CD4-positive, alpha-beta T cell treated with Interleukin-6 at 100 ng/mL for 8 hours (primary cell): ENCODE measurements at places on chromosomes 3 and 15.
A peak's percentile ranks its signal among the peaks of the same experiment; 100 is the strongest.

- DNase-seq, result no peak
Measured at GRCh38 chr3:159938714-159939113, 49.9 kb upstream of the IL12A start.

DNA sequence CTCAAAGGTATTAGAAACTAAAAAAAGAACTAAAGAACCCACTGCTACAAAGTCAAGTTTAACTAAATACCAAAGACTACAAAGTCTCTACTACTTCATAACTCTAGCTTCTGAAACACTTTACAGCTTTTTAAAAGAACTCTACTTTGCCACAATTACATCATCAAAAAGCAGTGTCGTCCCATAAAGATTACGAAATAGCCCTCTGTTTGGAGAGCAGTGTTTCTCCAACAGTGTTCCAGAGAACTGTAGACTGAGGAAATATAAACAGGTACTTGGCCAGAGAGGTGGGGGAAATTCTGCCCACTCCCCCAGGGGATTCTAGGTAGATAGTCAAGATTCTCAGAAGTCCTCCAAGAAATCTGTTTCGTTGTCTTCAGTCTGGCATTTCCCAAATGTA lies 225.6 kb downstream of the PDZRN3 start:
- no peak for DNase-seq

GRCh38 chr3:183265834-183266417 lies 12.9 kb downstream of the B3GNT5 start:
- DNase-seq, result no peak

GRCh38 chr15:31824024-31824423 lies 206.3 kb upstream of the CHRNA7 start:
- DNase-seq, result no peak

DNA sequence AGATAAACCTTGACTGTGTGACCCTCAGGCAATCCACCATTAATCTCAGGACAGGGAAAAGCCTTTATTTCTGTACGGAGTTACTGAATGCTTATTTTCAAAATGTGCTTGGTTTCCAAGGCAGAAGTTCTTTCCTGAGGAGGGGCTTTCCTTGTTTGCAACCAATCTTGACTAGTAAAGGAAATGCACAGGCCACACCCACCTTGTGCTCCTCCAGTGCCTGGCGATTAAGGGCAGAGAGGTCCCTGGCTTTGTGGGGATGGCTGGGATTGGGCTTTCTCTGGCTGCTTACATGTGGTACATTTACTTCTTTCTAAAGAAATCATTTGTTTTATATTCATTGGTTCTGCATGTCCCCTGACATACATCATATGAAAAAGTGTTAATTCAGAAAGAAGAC lies 47.8 kb downstream of the ZNF621 start:
- no peak for DNase-seq

- no peak for DNase-seq
Measured at GRCh38 chr3:197302033-197302432, 3.6 kb upstream of the DLG1 start.

DNA sequence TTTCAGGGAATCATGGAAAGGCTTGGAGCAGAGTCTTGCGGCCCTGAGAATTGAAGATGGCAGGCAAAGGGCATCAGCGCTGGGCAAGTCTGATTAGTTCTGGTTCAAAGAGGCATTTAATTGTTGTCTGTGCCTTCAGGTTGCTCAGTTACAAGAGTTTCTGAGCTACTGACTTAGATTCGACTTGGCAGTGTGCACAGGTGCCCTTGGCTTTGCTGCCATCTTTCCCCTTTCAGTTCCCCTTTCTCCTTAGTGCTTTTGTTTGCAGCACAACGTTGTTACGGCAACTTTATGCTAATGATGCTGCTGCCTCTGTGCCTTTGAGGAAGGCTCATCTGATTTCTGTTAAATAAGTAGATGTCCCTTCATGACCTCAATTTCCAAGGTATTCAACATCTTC lies 12.5 kb downstream of the P2RY14 start:
- DNase-seq, result no peak

DNA sequence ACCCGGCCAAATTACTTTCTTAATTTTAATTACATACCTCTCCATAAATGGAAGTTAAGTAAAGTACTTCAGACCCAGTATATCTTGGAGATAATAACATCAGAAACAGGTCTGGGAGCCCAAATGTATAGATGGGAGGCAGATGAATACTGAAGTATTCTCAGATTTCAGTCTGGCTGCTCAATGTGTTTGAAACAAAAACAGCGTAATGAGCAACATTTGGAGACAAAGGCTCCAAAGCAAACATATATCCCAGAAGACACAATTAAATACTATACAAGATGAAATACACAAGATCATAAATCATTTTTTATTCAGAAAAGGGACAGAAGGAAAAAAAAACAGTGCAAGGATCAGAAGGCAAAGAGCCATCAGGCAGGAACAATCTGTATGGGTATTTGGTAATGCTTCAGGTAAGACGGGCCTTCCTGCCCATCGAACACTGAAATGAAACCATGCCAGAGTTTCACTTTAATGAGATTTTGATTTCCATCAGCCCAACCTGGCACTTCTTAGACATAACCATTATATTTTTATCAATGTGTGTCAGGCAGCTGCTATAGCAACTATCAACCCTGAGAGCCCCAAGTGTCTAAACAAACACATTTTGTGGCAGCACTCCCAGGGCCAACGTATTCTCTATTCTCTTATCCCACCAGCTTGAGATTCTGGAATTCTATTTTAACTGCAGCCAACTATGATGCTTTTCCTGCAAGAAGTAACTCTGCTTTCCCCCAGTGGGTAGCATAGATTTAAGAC lies 210.8 kb downstream of the STT3B start:
- DNase-seq, result no peak

DNA sequence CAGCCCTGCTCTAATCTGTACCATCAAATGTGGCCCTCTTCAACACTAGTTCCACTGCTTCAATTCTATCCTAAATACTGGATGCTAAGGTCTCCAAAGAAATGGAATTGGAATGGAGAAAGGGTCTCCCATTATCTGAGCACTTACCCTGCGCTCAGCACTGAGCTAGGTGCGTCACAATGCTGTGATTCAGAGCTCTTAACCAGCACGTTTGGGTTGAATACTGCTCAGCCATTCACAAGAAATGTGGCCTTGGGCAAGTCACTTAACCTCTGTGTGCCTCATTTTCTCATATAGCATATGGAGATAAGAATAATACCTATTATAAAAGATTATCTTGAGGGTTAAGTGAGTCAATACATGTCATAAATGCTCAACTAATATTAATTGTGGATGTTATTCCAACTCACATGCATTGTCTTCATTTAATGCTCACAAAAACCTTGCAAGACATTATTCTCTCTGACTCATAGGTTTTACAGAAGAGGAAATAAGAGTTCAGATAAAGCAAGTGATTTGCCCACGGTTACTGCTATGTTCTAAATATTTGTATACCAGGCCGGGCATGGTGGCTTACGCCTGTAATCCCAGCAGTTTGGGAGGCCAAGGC lies 27.4 kb upstream of the SRGAP3 start:
- DNase-seq, result no peak

DNA sequence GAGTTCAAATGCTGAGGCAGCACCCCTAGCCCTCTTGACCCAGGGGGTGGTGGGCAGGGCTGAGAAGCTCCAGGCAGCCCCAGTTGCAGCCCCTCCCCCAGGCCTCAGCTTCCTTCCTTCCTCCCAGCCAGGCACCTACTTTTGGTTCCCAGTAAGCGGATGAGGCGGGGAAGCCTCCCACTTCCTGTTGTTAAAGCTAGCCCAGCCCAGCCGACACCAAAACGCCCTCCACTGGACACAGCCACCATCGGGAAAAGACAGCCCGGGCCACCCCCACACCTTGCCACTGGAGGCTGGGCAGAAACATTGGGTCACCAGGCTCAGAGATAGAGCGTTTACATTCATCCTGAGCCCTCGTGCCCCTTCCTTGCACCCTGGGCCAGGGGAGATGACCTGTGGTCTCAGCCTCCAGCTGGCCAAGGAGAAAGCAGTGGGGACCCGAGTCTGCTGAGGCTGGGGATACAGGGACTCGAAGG lies 3.5 kb downstream of the DUSP7 start:
- DNase-seq, result peak; percentile 59

- no peak for DNase-seq
Measured at GRCh38 chr15:43102187-43102586, 3.7 kb downstream of the UBR1 start.

- no peak for DNase-seq
Measured at GRCh38 chr3:128077665-128078064, 25.4 kb downstream of the SEC61A1 start.

GRCh38 chr3:194206320-194206719 lies 70.4 kb downstream of the HES1 start:
- DNase-seq, result no peak

GRCh38 chr15:78149805-78150751 lies 916 bp downstream of the IDH3A start:
- no peak for DNase-seq

DNA sequence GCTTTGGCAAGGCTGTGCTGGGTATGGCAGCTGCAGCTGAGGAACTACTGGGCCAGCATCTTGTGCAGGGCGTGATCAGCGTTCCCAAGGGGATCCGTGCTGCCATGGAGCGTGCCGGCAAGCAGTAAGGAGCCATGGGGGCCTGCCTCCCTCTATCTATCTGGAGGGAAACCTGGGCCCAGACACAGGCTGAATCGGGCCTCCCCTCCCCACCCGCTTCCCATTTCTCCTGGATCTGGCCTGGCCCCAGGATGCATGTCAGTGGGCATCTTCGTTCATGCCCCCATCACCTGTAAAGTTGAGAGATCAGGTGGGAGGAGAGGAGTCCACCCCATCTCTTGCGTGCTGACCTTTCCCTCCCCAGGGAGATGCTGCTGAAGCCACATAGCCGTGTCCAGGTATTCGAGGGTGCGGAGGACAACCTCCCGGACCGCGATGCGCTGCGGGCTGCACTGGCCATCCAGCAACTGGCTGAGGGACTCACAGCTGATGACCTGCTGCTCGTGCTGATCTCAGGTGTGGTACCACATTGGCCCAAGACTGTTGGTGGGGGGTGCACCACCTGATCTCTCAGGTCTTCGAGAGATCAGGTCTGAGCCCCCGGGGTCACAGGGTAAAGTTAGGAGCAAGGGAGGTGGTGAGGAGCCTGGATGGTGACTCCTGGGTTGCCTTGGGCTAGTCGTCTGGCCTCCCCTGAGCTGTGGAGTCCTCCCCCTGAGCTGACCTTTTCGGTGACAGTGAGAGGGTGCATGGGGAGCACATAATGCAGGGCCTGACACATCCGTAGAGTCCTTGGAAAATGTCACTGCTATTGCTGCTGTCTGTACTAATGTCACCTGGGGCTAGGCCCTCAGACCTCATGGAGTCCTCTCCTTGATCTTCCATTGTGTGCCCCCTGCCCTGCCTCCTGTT lies 3.2 kb downstream of the GLYCTK start:
- DNase-seq, result no peak

DNA sequence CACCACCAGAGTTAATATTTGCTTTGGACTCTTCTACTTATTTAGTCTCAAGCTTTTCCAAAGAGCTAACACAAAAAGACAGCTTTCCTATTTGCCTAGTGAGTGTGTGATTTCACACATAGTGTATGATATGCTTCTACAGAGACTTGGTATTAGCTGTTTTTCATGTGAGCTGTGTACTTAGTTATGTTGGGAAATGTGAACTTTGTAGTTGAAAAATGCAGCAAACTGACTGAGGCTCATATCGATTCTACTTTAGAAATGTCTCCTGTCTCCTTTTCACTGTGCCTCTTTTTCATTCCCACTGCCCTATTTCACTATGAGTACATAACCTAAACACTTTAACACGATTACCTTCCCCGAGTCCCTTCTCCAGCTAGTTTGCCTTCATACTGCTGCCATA lies 136.5 kb downstream of the ALCAM start:
- DNase-seq, result no peak

- DNase-seq, result no peak
Measured at GRCh38 chr3:138418601-138419206, 15.7 kb upstream of the ESYT3 start.

DNA sequence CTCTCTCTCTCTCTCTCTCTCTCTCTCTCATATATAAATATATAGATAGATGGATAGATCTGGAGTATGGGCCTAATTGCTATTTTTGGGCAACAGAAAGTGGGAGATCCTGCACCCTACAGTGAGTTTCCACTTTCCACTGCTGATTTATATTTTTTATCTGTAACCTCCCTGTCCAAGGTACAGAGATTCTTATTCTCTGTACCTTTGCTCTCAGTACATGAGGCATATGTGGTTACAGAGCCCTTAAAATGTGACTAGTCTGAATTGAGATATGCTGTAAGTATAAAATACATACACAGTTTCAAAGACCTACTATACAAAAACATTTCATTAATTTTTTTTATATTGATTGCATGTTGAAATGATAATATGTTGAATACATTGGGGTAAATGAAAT lies 51.1 kb upstream of the FOXP1 start:
- DNase-seq, result no peak

- no peak for DNase-seq
Measured at GRCh38 chr3:117922039-117922438, 1112.6 kb downstream of the IGSF11 start.

GRCh38 chr15:65323071-65323511 lies 18.6 kb downstream of the RNU5B-1 start:
- no peak for DNase-seq

GRCh38 chr3:196414469-196414868 lies 17.8 kb downstream of the UBXN7 start:
- DNase-seq, result no peak

DNA sequence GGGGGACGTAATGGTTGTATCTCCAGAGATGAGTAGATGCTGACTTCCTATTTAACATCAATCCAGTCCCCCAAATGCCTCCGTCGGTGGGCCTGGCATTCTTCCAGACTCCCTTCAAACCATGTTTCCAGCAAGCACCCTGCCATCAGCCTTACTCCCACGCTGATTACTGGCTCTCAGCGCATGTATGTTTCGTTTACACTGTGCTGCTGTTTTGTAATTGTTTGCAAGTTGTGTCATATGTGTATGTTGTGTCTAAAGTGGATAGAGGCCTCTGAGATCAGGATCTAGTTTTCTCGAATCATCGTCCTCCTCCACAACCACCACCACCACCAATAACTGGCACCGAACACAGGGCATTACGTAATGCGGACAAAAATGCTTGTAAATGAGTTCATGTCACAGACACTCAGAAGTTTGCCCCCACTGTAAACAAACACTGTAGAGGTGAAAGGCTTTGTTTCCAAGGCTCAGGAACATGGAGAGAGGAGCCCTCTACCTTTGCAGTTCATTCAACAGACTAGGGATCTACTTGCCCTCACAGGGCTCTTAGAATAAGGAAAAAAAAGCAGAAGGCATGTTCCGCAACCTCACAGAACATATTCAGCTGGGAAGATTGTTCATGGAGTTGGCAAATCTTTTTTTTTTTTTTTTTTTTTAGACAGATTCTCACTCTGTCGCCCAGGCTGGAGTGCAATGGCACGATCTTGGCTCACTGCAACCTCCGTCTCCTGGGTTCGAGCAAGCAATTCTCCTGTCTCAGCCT lies 46.1 kb upstream of the SEMA4B start:
- no peak for DNase-seq

GRCh38 chr3:175445741-175446140 lies 586.6 kb downstream of the NAALADL2 start:
- DNase-seq, result no peak

- no peak for DNase-seq
Measured at GRCh38 chr3:128188956-128189355, 35.7 kb downstream of the EEFSEC start.

- no peak for DNase-seq
Measured at GRCh38 chr3:136899622-136900158, 37.7 kb downstream of the NCK1 start.
